IPS-NIHi11 (cell line): ENCODE measurements at places on chromosomes 6 and 20.

GRCh38 chr6:70952608-70953165 lies 4.2 kb downstream of the B3GAT2 start:
- DNase-seq: no peak

DNA sequence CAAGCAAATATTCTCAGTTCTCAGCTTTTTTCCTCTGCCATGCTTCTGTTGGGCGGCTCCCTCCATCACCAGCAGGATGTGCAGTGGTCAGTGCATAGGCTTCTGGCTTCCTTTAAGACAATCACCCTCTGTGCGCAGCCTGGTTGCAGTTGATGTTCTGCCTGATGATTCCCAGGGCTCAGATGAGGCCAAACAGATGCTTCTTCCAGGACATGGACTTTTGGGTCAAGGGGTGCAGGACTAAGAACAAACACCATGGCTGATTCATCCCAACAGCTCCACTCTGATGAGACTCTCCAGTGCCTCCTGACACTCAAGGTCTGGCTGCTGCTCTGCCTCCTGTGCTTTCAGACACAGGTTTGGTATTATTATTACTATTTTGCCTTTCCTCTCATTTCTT lies 554.8 kb upstream of the CDH4 start:
- DNase-seq: no peak

- no peak for DNase-seq
Observed at GRCh38 chr6:161802231-161802630, 528.4 kb upstream of the AGPAT4 start.

- DNase-seq: no peak
Observed at GRCh38 chr6:127162836-127163235, 44.4 kb downstream of the RSPO3 start.

GRCh38 chr20:19926591-19926990 lies 90.6 kb upstream of the NAA20 start:
- DNase-seq: no peak

DNA sequence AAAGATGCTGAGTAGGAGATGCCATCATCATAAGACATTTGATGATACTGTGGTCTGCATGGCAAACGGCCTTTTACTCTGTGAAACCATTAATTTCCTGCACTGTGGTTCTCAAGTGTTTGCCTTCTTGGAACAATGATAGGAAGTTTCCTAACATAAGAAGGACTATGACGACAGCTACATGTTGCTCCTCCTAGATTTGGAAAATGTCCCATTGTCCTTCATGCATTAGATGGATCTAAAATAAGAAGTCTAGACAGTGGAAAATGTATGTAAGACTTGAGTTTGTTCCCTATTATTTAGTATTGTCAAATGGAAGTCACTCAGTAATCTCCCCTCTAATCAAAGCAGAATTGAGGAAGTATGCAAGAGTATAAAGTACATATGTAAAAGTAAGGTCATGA lies 98.5 kb upstream of the TMEM170B start:
- DNase-seq: no peak

DNA sequence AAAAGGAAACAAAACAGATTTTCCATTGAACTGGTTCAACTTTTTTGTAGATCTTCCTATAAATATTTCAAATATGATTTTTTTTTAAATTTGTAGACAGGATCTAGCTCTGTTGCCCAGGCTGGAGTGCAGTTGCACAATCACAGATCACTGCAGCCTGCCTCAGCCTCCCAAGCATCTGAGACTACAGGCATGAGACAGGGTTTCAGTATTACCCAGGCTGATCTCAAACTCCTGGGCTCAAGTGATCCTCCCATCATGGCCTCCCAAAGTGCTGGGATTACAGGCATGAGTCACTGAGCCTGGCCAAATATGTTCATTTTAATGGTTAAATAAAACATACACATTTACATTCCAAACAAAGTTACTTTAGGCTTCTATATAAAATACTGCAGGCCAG lies 33.6 kb downstream of the SAMHD1 start:
- DNase-seq: no peak

- DNase-seq: peak; percentile 77
Observed at GRCh38 chr6:6758915-6759654, 170.6 kb downstream of the LY86 start.

DNA sequence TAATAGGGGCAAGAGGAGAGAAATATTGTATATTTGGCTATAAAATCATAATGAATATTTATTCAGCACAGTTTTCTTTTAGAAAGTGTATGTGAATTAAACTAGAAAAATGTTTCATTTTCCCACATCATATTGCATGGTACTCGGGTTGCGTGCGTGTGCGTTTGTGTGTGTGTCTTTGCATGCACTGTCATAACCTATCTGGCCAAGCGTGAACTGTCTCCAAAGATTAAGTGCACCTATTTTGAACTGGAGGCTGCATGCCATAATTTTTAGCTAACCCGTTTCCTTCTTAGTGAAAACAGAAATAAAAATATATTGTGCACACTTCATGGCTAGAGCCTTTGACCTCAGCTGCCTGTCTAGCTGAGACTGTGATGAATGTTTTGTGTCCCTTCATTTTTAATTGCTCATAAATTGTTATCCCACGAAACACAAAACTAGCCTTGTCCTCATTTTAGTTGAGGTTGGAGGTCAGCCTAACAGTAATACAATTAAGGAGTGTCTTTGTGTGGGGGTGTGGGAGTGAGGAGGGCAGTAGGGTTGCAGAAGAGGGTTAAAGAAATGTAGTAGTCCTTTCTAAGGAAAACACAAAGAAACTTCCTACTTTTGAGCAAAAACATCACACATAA lies 336.1 kb upstream of the POU3F2 start:
- no peak for DNase-seq

DNA sequence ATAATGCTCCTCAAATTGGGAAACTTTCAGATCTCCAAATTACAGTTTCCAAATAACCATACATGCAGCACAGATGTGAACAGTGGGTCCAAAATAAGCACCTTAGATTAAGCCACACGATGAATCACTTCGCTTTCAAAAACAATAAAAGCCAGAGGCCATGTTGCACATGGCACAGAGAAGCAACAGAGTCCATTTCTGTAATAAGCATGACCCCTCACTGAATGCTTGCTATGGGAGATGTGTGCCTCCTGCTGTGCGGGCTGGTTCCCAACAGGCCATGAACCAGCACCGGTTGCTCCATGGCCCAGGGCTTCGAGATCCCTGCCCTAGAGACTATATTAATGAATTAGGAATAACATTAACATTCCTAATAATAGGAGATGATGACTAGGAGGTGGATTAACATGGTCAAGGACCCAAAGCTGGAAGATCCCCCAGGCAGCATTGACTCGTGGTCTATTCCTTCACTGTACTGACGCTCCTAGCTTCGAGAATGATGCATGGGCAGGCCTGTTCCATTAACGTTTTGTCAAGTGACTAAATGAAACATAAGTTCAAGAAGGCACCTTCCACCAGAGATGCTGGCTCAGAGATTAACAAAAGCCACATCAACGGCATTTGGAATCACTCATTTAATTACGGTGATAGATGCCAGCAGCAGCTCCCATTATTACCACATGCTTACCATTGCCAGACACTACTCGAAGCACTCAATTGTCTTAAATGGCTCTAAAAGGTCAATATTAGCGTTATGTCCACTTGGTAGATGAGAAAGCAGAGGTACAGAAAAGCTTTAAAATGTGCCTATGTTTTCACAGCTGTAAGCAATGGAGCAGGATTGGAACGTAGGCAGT lies 470.6 kb upstream of the AGPAT4 start:
- no peak for DNase-seq

DNA sequence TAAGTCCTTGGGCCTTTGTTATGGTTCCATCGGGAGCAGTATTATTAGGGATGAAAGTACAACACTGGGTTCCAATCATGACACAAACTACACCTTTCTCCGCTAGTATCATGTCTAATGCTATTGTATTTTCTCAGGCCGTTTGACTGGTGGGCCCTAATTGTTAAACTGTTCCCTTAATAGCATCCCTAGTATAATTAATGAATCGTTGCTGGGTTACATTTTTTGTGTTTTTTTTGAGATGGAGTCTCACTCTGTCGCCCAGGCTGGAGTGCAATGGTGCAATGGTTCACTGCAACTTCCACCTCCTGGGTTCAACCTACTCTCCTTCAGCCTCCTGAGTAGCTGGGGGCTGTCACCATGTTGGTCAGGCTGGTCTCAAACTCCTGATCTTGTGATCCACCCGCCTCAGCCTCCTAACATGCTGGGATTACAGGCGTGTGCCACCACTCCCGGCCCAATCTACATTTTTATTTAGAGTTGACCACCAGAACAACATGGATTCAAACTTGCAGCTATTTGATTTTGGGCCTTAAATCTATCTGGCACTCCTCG lies 4.1 kb upstream of the ZNFX1 start:
- no peak for DNase-seq

- no peak for DNase-seq
Observed at GRCh38 chr6:37792457-37793033, 27.0 kb upstream of the ZFAND3 start.

- DNase-seq: no peak
Observed at GRCh38 chr6:89067796-89068195, 12.8 kb upstream of the PNRC1 start.

DNA sequence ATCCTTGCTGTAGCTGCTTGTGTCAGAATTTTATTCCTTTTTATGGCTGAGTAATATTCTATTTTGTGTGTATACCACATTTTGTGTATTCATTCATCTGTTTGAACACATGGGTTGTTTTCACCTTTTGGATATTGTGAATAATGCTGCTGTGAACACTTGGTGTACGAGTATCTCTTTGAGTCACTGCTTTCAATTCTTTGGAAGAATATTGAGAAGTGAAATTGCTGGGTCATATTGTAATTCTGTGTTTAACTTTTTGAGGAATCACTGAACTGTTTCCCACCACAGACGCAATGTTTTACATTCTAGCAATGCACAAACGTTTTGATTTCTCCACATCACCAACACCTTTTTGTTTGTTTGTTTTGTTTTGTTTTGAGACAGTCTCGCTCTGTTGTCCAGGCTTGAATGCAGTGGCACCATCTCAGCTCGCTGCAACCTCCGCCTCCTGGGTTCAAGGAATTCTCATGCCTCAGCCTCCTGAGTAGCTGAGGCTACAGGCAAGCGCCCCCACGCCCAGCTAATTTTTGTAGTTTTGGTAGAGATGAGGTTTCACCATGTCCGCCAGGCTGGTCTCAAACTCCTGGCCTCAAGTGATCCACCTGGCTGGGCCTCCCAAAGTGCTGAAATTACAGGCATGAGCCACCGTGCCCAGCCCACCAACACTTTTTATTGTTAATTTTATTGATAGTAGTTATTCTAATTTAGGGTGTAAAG lies 21.7 kb downstream of the CPXM1 start:
- DNase-seq: no peak

GRCh38 chr6:82893889-82894652 lies 171.6 kb downstream of the UBE3D start:
- no peak for DNase-seq

DNA sequence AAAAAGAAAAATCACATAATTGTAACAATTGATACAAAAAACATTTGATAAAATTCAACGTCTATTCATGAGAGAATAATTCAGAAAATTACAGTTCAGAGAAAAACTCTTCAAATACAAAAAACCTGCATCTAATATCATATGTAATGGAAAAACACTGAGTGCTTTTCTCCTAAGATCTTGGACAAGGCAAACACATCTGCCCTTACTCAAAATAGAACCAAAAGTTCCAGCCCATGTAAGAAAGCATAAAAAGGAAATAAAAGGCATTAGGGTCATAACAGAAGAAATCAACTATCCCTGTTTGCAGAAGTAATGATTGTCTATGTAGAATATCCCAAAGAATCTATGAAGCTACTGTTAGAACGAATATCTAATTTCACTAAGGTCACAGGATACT lies 721.4 kb downstream of the RFPL4B start:
- no peak for DNase-seq

- no peak for DNase-seq
Observed at GRCh38 chr6:105875974-105876640, 210.0 kb upstream of the PRDM1 start.

- DNase-seq: peak; percentile 19
Observed at GRCh38 chr6:14380086-14380820, 262.7 kb downstream of the CD83 start.

DNA sequence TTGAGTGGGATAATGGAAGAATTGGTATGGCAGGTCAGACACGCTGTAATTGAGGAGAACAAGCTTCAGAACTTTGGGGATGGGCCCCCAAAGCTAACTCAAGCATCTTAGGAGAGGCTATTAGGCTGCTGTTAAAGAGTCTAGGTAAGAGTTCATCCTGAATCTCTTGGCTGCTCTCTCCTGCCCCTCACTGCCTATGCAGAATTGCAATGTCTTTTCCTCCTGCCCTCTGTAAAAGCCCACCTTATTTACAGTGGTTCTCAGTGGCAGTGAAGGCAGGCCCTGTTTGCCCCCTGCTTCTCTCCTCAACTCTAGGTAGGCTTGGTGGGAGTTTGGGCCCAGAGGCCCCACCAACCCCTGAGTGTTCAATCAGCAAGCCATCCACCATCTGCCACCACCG lies 55.0 kb downstream of the LYRM2 start:
- no peak for DNase-seq

GRCh38 chr6:128068119-128068479 lies 167.2 kb upstream of the THEMIS start:
- DNase-seq: no peak

DNA sequence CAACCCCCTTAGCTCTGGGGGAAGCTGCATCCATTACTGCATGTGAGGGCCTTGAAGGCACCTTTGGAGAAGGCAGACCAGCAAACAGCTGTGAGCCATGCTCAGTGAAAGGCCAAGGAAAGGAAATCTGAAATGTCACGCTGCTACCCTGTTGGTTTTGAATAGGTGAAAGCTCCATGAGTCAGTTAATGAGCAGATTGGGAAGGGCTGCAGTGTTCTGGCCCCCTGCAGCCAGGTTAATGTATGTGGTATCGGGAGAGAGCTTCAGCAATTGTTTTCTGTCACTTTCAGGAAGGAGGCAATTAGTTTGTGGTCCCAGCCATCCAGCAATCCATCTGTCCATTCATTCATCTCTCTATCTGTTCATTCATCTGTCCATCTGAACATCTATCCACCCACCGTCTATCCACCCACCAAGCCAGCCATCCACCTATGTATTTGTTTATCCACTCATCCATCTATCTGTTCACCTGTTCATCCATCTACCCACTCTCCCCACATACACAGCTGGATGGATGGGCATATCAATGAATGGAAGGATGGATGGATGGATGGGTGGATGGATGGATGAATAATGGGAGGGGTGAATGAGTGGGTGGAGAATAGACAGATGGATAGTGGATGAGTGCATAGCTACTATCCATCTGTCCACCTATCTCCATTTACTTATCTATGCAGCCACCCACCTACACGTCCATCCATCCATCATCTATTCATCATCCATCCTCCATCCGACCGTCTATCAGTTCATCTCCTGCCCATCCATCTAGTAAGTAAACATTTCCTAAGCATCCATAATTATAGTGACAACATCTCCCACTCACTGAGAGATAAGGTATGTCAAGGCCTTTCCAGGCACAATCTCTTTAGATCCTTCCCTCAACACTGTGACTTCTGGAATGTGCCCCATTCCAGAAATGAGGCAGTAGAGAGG lies 16.0 kb downstream of the PCK1 start:
- no peak for DNase-seq
